ENCODE measurements at places on chromosomes 1 and 21.

DNA sequence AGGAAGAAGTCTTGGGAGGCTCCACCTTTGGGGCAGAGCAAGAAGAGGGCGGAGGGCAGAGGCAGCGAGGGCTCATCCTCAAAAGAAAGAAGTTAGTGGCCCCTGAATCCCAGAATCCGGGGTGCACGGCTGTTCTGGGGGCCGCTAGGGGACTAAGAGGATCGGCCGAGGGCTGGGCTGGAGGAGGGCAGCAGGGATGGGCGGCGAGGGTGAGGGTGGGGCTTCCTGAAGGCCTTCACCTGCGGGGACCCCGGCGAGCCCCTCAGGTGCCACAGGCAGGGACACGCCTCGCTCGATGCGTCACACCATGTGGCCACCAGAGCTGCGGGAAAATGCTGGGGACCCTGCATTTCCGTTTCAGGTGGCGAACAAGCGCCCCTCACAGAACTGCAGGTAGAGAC lies 23.9 kb downstream of the COL6A1 start:
- no peak for DNase-seq

GRCh38 chr1:232422898-232423297 lies 207.0 kb downstream of the SIPA1L2 start:
- DNase-seq = no peak

- no peak for DNase-seq
These were observed 3.8 kb upstream of the EDN2 start for GRCh38 chr1:41488040-41488951.

DNA sequence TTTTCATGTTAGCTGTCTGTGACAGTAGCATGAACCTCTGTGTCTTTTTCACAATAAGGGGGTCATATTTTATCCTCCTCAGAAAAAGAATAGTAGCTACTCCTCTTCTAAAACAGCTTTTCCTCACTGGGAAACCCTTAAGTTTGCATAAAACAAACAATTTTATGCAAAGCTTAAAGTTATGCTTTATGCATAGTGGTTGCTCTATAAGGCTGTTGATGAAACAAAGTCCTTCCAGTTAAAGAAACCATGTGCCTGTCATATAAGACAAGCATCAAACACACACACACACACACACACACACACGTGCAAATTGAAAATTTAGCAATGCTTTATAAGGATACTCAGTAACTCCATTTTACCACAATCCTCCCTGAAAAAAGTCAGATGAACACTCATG lies 107.0 kb downstream of the CHD1L start:
- DNase-seq = no peak

DNA sequence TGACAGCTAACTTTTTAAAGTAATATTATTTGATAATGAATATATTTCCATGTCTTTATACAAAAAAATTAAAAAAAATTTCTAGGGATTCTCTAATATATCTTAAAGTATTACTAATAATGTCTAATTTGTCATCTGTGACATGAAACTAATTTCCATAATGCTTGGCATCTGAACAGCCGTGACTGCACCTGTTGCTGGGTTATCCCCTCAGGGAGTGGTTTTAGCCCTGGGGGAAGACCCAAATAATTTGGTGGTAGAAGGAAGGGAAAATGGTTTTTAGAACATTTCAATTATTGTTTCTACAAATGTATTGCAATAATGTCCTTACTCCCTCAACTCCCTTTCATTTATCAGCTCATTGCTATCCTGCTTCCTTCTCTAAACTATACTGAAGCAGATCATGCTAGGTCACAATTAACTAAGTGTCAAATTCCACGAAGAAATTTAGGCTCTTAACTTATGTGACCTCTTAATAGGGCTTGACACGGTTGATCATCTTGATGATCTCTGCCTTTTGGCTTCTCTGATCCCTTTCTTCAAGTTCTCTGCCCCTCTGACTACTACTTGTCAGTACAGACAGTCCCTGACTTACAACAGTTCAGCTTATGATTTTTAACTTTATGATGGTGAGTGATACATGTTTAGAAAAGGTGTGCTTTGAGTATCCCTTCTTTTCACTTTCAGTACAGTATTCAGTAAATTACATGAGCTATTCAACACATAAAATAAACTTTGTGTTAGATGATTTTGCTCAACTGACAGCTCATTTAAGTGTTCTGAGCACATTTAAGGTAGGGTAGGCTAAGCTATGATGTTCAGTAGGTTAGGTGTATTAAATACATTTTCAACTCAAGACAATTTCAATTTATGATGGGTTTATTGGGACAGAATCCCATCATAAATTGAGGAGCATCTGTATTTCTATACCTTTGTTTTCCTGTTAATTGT lies 26.4 kb upstream of the DPH5 start:
- DNase-seq = no peak

- no peak for DNase-seq
These were observed 18.3 kb upstream of the S100A2 start for GRCh38 chr1:153583976-153584375.

- DNase-seq = no peak
These were observed 83.1 kb upstream of the LYPLAL1 start for GRCh38 chr1:219090607-219091006.

Measured in NCI-H1436 treated with DMSO at 0.1 percent for 48 hours (cell line).